RPMI7951 (cell line): ENCODE measurements at places on chromosomes 6 and 20. TPM values are rescaled to one million over a fixed set of nuclear protein-coding genes. Genes with fewer than 3 reads are reported as not detected.

Gene SLC22A3
- total RNA-seq = 1.7 and 2.2 TPM in 2 replicates

Gene MATN4
- total RNA-seq = 0.10 TPM in 1 of 2 replicates, not detected in the other

Gene PNLDC1
- not detected in 2 replicates for total RNA-seq

Gene SDC4
- 88.2 and 103 TPM in 2 replicates for total RNA-seq

Gene PKIB
- 0.72 TPM in 1 of 2 replicates, not detected in the other for total RNA-seq
